ENCODE measurements at places on chromosomes 1 and 21. TPM values are rescaled to one million over a fixed set of nuclear protein-coding genes. Genes with fewer than 3 reads are reported as not detected.

GRCh38 chr1:172351346-172351745, 69.1 kb upstream of the C1orf105 start:
- DNase-seq = no peak

DNA sequence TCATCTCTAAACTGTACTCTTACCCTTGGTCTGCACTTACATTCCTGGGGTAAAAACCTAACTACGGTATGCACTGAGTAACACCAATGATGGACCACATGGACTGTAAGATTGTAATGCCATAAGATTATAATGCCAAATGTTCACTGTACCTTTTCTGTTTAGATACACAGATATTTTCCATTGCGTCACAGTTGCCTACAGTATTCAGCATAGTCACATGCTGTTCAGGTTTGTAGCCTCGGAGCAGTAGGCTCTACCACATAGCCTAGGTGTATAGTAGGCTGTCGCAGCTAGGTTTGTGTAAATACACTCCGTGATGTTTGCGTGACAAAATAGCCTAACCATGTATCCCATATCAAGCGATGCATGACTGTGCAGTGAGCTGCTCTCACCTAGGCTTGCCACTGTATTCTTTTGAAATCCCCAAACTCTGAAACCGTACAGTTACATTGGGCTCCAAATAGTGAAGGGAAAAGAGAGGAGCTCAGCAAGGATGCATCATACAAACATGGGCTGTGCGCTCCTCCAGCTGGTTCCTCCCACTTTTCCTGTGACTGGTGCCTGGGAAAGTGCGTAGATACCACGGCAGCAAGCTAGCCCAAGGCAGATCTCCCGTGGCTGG, 35.2 kb downstream of the CFAP57 start:
- no peak for DNase-seq

- DNase-seq = no peak
Measured at GRCh38 chr1:203544485-203544884, 50.5 kb downstream of the OPTC start.

- no peak for DNase-seq
Measured at GRCh38 chr1:33848205-33848937, 15.5 kb upstream of the HMGB4 start.

GRCh38 chr1:179516976-179517705, 58.6 kb downstream of the NPHS2 start:
- no peak for DNase-seq

Gene OR10T2
- total RNA-seq = not detected

Gene LAD1
- total RNA-seq = 38.9 TPM

DNA sequence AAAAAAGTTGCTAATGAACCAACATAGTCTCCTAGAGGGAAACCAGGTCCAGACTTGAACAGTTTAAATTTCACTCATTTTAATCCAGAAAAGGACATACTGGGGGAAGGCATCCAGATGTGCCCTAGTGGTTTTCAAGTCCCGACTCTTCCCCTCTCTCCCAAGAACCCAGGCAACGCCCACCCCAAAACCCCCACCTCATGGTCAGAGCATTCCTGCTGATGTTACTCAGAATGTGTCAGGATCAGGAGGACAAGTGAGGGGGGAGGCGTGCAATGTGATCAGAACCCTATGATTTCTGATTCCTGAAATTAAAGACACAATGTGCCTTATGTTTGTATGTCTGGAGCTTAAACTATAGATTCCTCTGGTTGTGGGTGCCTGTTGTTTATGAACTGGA, 1.6 kb upstream of the CTSK start:
- DNase-seq = peak; percentile 21

- DNase-seq = no peak
Measured at GRCh38 chr1:114040273-114041015, 61.2 kb downstream of the OLFML3 start.

Gene GUCA2B
- not detected for total RNA-seq

DNA sequence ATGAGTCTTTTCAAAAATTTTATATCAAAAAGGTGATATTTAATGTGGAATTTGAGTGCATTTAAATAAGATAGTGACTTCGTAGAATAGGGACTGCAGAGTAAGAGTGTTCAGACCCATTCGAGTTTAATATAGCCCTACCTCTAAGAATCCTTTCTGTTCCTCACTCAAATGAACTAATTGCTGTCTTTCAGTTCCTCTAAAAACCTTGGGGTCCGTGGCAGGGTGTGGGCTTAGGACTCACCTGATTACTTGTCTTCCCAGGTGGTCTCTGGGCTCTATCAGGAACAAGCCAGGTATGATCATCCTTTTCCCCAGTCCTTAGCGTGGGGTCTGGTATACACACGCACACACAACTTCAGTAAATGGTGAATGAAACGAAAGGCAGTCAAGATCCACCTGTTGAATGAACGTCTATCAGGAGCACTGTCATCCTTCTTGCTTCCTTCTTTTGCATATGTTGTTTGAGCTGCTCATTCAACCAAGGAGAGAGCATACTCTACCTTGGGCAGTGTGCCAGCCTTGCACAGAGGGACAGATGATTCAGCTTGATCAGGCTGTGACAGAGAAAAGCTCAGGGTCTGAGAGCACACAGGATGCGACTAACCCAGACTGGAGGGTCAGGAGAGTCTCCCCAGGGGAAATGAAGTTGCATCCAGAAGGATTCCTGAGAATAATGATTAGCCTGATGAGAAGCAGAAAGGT, 1.2 kb upstream of the RNF11 start:
- DNase-seq = peak; percentile 52
